ENCODE measurements at places on chromosomes 5 and 9.
A peak's percentile ranks its signal among the peaks of the same experiment; 100 is the strongest.

DNA sequence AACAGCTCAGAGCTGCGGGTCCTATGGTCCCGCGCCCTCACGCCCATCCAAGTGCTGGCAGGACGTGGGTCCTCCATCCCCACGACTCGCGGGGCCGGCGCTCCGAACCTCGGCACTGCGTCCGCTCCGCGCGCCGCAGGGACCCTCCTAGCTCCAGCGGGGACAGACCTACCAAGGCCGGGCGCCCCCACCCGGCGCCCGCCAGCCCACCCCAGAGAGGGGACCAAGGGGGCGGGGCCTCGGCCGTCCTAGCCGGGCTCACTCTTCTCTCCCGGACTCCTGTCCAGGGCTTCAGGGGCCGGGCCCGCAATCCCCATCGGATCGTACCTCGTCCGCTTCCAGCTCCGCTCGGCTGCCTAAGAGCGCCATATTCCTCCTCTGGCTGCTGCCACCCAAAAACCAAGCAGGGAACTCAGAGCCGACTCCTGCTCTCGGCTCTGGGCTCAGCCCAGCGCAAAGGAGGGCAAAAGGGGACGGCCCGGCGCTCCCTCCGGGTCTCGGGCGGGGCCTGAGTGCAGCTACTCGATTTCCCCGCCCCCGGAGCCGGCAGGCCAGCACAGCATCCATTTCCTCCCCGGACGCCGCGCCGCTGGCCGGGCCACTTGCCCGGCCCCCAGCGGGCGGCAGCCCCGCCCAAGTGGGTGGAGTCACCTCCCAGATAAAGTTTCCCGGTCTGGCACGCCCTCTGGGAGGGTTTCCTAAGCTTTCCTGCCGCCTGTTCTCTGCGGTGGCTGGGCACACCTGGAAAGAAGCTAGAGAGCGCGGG lies at the start of gene TTC39B:
Gene TTC39B, minus strand, starts transcription at position 460 of the 766 bp plus-strand sequence. Its CDS starts 91 bp downstream, at position 369.
- DNase-seq, result peak; percentile 86

GRCh38 chr9:110248361-110248760 lies 7.9 kb downstream of the TXN start:
- DNase-seq, result no peak

DNA sequence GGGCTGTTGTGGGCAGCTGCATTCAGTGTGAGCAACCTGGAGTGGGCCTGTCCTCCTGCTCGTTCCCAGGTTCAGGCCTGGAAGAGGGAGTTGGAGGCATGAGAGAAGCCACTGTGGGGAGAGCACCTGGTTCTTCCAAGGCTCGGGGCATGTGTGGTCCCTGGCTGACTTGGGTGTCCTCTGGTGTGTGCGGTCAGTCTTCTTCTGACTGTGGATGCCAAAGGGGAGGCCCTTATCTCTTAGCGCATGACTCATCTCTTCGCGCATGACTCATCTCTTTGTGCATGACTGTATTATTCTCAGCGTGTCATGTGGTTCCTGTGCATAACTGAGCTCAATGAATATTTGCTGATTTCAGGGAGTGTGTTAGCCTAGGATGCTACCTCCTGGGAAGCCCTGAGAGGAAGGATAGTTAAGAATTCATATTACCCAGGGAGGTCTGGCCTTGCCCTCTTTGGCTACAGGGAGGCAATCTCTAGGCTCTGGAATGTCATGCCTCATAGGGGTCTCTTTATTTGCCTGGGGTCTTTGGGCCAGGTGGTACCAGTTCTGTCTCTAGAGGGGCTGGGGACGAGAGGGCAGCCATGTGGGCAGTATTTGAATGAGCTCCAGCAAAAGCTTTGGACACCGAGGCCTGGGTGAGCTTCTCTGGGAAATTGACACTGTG lies 188.7 kb downstream of the HSPA4 start:
- DNase-seq, result no peak

DNA sequence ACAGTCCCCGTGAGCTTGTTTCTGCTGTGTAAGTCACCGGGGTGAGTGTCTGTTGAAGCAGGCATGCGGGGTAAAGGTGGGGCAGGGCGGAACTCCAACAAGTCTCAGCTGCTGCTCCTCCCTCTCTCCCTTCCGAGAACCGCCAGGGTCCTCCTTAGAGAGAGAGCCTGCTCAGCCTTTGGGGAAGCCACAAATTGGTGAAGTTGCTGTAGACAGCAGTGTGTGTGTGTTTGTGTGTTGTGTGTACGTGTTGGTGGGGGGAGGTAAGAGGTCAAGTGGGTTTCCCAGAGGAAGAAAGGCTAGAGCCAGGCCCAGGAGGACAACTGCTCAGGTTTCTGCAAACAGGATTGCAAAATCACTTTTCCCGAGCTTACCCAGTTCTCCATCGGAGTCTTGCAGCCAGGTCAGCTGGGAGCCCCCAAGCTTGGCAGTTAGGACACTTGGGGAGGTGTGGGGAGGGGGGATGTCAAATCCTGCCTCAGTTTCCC lies 38.9 kb upstream of the DAB2IP start:
- no peak for DNase-seq

- no peak for DNase-seq
These were observed 101.3 kb downstream of the FBN2 start for GRCh38 chr5:128436749-128437188.

GRCh38 chr5:132526974-132527564 lies 16.3 kb downstream of the IL5 start:
- no peak for DNase-seq

GRCh38 chr5:22926574-22926973 lies 73.4 kb upstream of the CDH12 start:
- no peak for DNase-seq

- peak; percentile 7 for DNase-seq
These were observed 1.3 kb downstream of the SH3RF2 start for GRCh38 chr5:145937432-145938250.

- DNase-seq, result no peak
These were observed 521.0 kb upstream of the CHD1 start for GRCh38 chr5:99449786-99450185.

DNA sequence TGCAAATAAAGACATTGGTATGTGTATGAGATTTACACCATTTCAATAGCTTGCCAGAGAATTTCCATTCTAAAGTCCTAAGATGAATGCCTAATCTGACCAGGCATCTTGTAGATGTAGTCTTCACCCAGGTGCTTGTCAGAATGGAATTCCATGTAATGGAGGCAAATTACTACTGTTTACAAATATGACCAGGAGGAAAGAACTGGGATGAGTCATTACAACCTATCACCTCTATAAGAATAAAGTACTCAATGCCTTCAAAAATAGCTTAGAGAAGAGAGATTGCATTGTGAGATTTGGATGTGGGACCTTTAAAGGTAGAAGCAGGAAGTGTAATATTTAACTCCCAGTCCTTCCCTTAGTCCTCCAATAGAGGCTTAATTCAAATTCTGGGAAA lies 507.0 kb upstream of the PTGER4 start:
- no peak for DNase-seq

GRCh38 chr9:2359891-2360471 lies 261.6 kb upstream of the VLDLR start:
- no peak for DNase-seq

DNA sequence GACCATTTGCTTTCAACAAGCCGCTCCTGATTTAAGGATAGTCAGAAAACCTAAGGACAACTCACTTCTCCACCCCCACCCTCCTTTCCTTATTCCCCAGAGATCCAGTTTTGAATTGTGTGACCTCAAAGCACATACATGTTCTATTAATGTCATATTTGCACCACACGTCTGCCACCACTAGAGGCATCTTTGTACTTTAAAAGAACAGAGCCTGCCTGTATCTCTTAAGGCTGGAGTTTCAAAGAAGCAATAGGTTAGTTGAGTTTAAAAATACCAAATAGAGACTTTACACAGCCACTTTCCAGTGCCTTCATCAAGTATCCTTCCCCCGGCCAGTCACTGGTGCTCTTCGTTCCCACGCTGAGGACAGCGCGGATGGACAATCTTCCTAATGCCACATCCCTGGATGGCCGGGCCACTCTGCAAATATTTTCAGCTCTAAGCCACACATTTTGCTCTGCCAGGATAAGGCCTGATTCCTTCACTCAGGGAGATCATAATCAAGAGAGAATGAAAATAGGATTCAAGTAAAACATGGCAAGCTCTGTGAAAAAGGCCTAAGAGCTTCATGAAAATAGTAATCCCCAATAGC lies 146.3 kb downstream of the SNCAIP start:
- DNase-seq, result no peak

DNA sequence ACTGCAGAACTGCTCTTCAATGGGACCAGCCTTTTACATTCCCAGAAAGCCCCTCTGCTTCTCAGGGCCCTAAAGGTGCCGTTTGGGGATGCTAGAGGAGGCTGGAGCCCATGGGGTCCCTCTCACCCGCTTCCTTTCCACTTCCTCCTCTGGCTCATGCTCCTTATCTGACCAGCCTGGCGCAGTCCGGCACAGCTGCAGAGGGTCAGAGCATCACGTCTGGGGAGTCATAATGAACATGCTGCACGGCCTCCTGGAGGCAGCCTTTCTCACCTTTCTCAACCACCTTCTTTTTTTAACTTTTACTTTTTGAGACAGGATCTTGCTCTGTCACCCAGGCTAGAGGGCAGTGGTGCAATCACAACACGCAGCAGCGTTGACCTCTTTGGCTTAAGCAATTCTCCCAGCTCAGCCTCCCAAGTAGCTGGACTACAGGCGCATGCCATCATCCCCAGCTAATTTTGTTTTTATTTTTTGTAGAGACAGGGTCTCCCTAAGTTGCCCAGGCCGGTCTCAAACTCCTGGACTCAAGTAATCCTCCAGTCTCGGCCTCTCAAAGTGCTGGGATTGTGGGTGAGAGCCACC lies 15.1 kb upstream of the TCF7 start:
- DNase-seq, result no peak

- DNase-seq, result no peak
These were observed 21.6 kb upstream of the CLPTM1L start for GRCh38 chr5:1366514-1366913.

Measured in CD4-positive, alpha-beta T cell treated with Interleukin-17A for 1 hour (primary cell).